Stimulated activated CD8-positive, alpha-beta memory T cell treated with anti-CD3 and anti-CD28 coated beads, Interleukin-7, amount 100 ng/mL, for 24 hours (primary cell): ENCODE measurements at places on chromosomes 4 and X.

GRCh38 chr4:114549638-114550037 lies 49.0 kb upstream of the UGT8 start:
- DNase-seq: no peak

DNA sequence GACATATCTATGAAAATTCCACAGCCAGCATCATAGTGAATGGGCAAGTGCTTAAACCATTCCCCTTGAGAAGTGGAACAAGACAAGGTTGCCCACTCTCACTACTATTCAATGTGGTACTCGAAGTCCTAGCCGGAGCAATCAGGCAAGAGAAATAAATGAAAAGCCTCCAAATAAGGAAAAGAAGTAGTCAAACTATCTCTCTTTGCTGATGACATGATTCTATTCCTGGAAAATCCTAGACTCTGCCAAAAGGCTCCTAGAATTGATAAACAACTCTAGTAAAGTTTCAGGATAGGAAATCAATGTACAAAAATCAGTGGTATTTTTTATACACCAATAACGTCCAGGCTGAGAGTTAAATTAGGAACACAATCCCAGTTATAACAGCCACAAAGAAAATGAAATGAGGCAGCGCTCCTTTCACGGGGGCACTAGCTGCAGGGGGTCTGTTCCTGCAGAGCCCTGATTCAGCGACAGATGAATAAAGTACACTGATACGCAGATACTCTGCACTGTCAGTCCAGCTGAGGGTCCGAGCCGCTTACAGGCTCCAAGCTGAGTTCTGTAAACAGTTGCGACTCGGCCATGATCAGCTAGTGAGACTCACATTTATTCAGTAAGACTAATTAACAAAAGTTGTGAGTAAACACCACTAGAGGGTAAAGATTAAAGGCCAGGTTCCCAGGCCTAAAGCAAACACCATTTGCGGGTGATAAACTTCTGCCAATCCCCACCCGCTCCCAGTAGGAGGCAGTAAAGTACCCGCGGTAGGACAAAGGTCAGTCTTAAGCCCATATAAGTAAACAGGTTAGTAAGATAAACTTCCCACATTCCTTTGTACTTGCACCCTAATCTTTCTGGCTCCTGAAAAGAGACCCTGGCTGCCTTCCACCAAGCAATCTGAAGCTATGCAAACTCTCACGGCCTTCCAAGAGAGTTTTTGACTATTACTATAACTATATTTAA lies 290.6 kb upstream of the GRID2 start:
- DNase-seq: no peak

DNA sequence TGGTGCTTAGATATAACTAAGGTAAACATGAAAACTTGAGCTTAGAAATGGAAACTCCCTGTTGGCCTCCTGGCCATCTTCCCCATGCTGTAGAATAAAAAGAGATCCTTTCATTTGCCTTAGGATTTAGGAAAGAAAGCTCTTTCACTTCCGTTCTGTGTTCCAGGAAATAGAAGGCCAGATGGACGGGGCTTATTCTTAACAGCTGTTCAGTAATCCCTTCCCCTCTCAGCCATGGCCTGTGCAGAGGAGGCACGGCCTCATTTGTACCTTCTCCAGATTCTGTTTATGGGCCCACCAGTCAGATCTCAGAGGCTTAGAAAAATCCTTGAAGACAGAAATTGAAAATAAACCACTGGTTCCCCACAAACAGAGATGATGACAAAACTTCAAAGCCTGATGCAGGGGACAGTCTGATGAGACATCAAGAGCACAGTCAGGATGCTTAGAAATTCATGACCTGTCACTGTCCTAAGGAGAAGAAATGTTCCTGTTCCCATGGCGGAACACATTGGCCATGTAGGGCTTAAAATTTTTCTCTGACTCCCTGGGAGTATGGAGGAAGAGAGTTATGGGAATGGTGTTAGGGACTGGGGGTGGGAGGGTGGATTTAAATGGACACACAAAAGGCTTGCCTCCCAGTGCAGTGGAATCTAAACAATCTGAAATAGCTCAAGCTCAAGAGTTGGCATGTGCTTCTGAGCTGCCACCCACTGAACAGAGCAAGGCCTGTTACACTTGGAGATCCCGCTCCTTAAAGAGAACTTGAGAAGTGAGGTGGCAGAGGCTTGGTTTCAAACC lies 188.8 kb downstream of the SOWAHB start:
- DNase-seq: no peak

DNA sequence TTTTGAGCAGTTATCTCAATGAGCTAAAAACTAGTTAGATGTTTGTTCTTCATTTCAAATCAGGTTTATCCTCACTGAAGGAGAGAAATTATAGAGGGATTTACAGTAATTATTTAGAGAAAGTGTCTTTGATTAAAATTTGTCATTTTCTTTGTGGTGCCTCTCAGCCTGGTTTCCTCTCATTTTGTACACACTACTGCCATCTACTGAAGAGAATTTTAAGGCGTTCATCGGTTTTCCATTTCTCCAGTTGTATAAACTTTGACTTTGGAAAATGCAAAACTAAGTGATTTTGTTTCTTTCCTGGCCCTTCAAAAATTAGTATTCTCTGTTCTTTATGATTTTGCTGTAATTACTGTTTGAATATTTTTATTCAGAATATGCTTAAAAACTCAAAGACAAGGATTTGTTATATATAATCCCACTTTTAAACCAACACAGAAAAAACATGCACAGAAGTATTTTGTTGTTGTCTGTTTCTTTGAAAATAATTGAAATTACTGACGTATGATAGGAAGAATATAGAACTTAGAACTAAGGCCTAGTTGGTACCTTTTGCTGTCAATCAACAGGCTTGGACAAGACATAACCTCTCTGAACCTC lies 34.4 kb upstream of the ANXA3 start:
- no peak for DNase-seq

GRCh38 chrX:85107407-85107806 lies 103.7 kb downstream of the APOOL start:
- DNase-seq: no peak

GRCh38 chr4:17168571-17168970 lies 270.1 kb upstream of the LDB2 start:
- no peak for DNase-seq

DNA sequence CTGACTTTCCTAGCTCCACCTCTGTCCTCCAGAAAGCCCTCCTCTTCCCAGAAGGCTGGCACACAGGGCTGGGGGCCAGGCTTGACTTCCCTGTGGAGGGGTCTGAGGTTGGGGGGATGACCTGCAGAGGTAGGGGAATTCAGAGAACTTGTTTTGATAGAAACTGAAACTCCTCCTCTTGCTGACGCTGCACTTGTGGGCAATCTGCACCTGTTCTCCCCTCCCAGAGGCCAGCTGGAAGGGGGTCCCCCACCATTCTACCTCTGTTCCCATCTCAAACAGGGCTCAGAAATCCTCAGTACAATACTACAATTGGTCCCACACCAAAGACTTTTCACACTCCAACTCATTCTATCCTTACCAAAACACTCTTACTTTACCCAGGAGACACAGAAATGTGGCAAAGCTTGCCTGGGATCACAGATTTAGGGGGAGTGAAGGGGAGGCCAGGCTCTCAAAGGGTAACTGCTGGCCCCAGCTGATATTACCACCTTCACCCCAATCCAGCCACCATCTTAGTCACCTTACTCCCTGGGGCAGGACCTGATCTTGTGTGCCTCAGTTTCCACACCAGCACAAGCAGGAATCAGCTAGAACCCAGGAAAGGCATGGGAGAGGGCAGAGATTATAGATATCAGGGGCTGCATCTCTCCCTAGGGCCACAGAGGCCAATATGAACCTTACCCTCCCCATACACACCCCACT lies 18.5 kb downstream of the OTUD5 start:
- DNase-seq: no peak

DNA sequence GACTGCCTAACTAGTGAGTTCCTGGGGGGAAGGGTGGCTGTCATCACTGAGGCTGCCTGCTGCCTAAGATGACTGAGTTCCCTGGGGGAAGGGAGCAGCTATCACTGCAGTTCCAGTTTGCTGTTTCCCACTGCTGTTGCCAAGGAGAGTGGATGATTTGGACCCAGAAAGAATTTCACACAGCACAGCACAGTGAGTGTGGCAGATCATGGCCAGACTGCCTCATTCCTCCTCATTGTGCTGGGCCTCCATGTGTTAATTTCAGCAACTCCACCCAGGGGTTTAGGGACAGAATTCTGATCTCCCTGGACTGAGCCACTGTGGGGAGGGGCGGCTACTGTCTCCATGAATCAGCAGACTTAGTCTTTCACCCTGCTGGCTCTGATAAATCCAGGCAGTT lies 125.0 kb downstream of the TEX13C start:
- DNase-seq: no peak

GRCh38 chrX:17689971-17690409 lies 47.3 kb upstream of the SCML1 start:
- DNase-seq: no peak

- no peak for DNase-seq
These were observed 112.6 kb downstream of the GLRA2 start for GRCh38 chrX:14641681-14642655.

GRCh38 chr4:139599594-139600374 lies 43.8 kb upstream of the SETD7 start:
- no peak for DNase-seq

- no peak for DNase-seq
These were observed 79.7 kb upstream of the OTUD4 start for GRCh38 chr4:145260091-145260490.

GRCh38 chr4:121122661-121123060 lies 41.5 kb downstream of the TNIP3 start:
- no peak for DNase-seq

DNA sequence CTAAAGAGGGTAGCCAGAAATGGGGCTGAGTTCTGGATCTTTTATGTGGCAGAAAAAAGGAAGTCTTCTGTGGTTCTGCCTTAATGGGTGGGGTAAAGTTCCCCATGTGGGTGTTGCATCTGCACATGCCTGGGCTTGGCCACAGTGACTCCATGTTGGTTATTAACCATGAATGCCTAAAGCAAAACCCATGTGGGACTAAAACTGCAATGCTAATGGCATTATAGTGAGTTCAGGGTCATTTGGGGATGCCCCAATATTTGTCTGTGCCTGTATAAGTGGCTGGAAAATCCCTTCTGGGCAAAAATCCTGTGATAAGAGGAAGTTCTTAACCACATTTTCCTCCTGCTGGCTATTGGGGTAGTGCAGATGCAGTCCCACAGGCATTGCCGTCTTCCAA lies 857.4 kb downstream of the FAT4 start:
- no peak for DNase-seq

DNA sequence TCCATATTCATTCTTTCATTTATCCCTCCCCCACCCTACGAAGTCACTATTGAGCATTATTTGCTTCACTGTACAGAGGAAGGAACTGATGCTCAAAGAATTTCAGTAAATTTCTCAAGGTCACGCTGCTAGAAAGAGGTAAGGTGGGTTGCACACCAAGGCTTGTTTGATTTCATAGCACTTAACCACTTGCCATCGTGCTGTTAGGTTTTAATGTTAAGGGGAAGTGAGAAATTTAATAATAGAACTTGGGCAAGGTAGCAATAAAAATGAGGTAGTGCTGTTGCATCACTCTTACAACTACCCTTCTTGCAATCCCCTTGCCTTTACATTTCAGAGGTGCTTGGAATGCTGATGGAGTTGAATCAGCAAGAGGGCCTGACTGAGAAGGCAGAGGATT lies 343.1 kb downstream of the MID1IP1 start:
- no peak for DNase-seq

DNA sequence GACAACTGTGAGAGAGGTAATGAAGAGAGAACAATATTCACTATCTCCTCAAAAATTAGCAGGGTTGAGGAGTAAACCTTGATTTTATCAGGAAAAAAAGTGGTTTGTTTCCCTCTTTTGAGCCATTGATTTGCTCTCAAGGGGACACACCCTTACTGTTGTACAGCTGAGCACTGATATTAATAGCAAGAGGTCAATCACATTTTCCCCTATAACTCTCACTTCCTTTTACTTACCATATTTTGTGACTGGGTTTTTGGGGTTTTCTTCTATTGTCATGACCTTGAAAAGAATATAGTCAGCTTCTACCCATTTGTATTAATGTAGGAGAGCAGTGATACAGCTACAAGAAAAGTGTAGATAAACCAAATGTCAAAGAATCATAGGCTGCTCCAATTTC lies 70.2 kb upstream of the LONRF3 start:
- DNase-seq: no peak

- DNase-seq: no peak
These were observed 16.9 kb upstream of the TSR2 start for GRCh38 chrX:54423161-54423888.

GRCh38 chr4:137090951-137091350 lies 441.3 kb downstream of the PCDH18 start:
- no peak for DNase-seq

GRCh38 chr4:29079260-29079659 lies 1640.9 kb upstream of the PCDH7 start:
- no peak for DNase-seq

DNA sequence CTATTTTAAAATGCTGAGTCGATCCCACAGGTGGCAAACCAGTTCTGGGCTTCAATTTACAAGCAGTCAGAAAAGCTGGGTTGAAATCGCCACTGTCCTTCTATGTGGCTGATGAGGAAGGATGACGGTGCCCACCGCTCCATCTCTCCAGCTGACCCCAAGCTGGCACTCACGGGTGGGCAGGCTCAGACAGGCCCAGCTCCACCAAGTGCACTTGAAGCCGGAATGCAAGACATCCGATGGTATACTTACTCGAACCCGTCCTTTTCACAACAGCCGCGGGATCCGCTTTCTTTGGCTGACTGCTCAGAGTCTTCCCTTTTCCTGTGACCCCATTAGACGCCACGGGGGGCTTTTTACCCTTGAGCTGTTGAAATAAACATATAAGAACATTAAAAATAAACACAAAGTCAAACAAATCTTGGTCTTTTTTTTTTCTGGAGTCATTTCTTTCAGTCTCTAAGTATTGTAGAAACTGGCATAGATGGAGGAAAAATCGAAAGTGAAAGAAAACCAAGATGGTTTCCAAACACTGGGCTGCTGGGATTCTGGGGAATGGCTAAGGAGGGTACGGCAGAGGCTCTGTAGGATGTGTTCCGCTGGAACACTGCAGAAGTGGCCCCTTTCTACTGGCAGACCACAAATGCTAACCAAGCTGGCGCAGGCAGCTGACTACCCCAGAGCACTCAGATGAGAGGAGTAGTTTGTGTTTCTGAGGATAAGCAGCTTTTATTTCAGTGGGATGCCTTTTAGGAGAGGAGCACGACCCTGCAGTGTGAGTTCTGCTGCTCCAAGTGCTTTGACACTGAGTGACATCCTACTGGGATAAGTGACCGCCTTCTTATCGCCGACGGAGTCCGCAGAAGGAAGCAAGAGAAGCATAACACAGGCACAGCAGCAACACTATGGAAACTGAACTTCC lies 160.9 kb downstream of the AFAP1 start:
- no peak for DNase-seq

GRCh38 chrX:107448625-107448997 lies 841 bp upstream of the FRMPD3 start:
- no peak for DNase-seq

GRCh38 chrX:101550751-101551379 lies 518 bp downstream of the ARMCX1 start:
- DNase-seq: no peak

- no peak for DNase-seq
These were observed 153.5 kb upstream of the FAM241A start for GRCh38 chr4:111991797-111992196.

- DNase-seq: no peak
These were observed 671 bp downstream of the HPF1 start for GRCh38 chr4:169756971-169757574.
